ENCODE measurements at places on chromosomes 7 and 10.

GRCh38 chr7:130875265-130875741 is 141.3 kb upstream of the KLF14 start:
- peak; percentile 74 for DNase-seq

DNA sequence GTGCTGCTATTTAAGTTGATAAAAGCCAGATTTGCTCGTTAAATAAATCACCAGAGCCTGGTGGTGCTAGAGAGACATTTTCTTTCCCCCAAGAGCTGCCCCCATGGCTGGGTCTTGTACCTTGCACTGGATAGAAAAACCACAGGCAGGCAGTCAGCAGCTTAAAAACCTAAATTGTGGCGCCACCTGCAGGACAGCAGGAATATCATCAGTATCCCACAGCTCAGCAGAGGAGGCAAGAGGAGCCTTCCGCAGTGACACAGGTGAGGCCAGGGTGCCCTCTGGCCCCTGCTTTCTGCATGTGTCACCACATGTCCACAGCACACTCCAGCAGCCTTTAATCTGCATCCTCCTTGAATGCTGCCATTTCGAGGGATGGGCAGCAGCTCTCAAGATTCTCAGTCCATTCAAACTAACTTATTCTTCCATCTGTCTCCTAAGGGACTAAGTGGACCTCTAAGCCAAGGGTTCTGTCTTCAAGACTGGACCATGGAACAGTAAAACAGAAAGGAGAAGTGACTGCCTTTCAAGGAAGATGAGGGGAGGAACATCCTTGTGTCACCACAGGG is 4.5 kb upstream of the PLXNA4 start:
- DNase-seq: peak; percentile 88

GRCh38 chr7:99762680-99763327 is 21.2 kb downstream of the CYP3A4 start:
- no peak for DNase-seq

DNA sequence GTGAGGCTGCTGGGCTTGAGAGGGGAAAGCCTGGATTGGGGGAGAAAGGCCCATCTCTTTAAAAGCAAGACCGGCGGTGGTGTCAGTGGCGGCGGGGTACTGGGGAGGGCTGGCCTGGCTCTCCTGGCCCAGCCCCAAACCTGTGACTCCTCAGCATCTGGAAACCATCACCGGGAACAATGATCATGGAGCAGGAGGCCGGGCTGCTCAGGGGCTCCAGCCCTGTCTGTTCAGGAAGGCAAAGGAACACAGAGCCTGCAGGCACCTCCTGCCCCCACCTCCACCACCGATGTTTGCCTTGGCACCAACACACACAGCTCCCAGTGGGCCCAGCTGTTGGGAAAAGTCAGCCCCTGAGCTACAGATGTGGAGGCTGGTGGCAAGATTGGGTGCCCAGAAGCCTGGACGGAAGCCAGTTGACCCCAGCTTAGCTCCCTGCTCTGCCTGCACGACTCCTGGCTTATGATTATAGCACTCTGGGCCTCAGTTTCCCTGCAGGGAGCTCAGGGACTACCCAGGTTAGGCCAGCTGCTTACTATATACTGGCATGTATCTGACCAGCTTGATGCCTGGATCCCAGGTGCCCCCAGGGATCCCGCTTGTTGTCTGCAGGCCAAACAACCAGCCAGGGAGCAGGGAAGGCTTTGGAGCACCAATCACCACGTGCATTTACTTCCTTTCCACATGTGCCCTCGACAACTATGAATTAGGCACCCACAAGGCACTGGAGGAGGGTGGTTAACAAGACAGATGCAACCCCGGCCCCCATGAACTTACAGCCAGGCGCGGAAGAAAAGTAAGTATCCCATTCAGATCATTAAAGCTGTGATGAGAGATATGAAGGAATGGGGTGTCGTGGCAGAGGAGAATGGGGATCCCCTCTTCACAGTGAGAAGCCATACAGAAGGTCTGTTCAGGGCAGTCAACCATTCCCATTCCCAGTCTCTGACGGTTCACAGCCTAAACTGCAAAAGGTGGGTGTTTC is 37.3 kb downstream of the ZCCHC24 start:
- no peak for DNase-seq

- DNase-seq: no peak
Measured at GRCh38 chr7:7614018-7614741, 26.4 kb upstream of the UMAD1 start.

DNA sequence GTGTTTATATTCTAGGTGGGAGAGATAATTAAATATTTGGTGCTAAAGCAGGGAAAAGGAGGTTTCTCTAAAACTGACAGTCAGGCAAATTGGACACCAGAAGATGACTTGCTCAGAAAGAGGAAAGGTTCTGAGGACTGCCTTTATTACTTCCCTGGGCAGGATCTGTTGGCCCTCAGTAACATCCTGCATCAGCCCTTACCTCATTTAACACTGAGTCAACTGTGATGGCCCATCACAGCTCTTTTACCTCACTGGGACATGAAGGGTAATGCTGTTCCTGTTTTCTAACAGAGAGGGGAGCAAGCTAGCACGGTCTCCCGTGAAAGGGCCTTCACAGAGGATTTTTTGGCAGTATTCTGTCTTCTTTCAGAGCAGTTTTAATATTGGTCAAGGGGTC is 12.0 kb downstream of the PPP1R17 start:
- DNase-seq: no peak

DNA sequence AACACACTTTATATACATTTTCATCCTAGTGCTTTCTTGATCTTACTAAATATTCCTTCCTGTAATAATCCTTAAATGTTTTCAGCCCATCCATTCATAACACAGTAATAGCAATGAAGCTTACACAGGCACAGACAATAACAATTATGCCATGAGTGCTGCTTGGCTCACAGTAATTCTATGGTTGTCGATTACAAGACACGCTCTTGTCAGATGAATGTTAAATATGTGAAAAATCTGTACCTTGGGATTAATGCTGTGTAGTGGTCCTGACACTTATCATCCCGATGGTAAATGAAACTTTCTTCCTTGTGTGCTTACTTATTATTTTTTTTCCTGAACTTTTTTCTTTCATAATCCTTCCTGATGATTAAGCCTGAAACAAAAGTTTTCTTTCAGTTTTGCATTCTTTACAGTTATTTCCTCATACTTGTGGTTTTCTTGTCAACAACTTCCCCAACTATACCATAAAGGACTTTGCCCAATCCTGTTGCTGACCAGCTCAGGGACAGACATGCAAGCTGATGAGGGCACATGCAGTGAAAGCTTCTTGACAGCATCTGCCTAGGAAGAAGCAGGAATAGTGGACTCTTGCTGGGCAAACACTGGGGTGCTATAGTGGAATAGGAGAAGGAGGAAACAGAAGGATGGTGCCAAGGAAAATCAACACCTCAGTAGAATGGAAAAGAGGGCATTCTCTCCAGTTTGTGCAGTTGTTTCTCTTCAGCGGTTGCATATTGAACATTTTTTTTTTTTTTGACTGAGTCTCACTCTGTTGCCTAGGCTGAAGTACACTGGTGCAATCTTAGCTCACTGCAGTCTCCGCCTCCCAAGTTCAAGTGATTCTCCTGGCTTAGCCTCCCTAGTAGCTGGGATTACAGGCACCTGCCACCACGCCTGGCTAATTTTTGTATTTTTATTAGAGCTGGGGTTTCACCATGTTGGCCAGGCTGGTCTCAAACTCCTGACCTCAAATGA is 6.7 kb upstream of the MGAM2 start:
- no peak for DNase-seq

- DNase-seq: no peak
Measured at GRCh38 chr10:88120599-88121333, 257.3 kb downstream of the PTEN start.

GRCh38 chr7:41915871-41916270 is 213.0 kb upstream of the INHBA start:
- DNase-seq: no peak

GRCh38 chr7:131346885-131347592 is 19.4 kb downstream of the MKLN1 start:
- DNase-seq: peak; percentile 41

GRCh38 chr10:132597654-132598053 is 60.1 kb downstream of the INPP5A start:
- no peak for DNase-seq

GRCh38 chr7:150462413-150462812 is 12.0 kb downstream of the GIMAP8 start:
- DNase-seq: no peak

DNA sequence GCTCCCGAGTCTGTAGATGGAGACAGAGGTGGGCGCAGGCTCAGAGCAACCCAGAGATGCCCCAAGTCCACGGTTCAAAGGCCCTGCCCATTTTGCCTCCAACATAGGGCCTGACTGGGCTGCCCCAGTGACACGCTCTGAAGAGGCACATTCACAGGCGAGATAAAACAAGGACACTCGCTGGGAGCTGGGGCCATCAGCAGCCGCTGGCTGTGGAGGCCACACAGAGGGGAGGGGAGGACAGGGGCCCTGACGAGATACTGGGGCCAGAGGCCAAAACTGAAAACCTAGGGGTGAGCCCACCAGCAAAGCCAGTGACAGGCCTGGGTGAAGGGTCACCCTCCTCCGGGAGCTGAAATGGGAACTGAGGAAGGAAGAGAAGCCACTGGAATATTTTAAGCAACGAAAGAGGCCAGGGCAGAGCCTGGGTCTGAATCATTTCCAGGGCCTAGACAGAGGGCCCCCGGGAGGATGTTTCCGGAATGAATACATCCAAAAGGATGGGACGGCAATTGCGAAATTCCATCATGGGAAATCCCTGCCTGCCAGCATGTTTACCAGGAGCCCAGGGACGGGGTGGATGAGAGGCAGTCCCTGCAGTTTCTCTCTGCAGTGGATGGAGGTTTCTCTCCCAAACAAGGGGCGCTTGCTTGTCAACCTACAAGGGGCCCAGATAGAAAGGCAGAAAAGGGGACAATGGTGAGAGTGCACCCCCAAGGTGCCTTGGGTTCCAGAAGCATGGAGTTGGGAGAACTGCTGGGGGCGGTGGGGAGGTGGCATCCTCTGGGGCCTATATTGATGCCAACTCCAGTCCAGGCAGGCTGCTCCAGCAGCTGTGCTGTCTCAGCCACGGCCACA is 29.0 kb upstream of the HSPA12A start:
- DNase-seq: no peak

- DNase-seq: no peak
Measured at GRCh38 chr10:89369156-89370105, 8.4 kb upstream of the IFIT1B start.

GRCh38 chr7:68107968-68108367 is 1111.3 kb downstream of the TYW1 start:
- DNase-seq: no peak

DNA sequence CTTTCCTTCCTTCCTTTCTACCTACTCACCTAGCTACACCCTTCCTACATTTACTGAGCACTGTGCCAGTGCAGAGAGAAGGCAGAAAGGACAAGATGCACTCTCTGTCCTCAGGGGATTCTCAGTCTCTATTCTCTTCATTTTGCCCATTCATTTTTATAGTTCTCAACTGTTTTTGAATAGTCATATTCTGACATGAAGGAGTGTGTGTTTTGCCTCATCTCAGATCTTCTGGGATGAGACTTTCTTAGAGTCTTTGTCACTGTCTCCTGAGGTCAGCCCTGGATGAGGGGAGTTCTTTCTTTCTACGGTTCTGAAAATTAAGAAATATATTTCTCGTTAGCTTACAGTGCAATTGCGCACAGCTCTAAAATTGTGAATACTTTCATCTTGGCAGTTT is 21.3 kb downstream of the CLCN1 start:
- DNase-seq: no peak

DNA sequence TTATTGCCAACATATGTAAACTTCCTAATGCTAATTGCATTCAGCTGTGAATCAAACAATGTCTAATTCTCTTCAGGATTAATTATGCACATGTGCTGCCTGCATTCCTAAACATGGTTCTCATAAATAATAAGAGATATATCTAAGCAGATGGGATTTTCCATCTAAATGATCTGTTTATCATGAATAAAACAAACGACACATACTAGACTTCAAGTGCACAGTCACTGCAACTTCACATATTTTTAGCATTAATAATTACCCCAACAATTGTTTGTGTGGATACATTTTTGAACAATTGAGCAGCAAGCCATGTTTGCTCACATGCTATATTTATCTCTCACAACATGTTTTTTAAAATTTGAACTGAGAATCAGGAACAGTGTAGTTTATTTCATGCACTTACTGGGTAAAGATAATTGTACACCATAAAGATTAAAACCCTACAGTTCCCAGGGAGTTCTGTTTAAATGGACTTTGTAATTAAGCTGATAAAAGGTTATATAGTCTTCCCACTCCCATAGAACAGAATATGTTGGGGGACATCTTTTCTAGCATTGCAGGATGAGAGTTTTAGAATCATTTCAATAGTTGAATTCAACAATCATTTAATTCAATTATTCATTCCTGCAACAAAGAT is 378.5 kb downstream of the MDFIC start:
- no peak for DNase-seq

- no peak for DNase-seq
Measured at GRCh38 chr7:151644554-151644953, 124.9 kb upstream of the RHEB start.

DNA sequence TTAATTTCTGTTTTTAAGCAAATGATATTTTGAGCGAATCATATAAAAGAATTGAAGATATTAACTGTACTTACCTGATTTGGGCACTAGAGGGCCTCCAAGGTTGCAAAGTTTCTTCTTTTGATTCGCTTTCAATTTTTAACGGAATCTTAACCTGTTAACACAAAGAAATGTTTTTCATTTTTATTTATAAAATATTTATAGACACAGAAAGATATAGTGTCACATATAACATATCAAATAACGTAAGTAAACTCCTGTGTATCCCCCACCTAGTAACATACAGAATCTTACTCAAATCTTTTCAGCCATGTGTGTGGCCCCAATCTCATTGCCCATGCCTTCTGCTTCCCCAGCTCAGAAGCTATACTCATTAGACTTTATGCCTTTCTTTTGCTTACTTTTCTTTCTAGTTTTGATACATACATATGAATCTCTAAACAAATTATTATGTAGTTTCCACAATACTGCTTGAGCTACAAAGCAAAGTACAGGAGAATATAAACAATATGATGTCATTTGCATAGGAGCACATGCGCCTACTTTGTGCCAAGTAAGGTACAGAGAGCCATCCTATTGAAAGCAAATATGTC is 49.5 kb upstream of the ZPBP start:
- DNase-seq: peak; percentile 56

DNA sequence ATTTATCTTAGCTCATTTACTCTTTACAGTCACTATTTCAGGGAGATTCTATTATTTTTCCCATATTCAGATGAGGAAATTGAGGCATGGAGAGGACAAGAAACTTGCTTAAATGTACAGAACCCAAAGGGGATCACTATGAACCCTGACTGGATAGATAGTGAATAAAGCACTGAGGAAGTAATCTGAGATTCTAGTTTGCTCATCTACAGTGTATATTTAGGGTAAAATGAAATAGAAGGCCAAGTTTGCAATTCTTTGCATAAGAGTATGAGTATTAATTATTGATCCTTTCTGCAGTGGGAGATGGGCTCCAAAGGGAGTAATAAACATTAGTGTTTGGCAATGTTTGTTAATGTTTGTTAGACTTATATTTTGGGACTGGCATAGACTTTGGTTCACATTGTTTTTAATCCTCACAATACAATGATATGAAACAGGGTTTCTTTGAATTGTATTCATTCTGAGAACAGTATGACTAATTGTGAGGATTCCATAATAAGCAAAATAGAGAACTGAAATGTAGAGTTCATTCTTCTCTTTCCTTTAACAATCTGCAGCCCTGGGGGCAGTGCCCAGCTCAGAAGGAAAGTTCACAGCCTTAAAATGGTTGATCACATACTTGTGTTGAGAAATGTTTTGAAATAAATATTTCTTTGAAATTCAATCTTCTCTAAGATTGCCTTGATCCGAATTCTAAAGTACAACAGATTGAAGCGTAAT is 131.0 kb upstream of the ZNF804B start:
- no peak for DNase-seq
